ENCODE measurements at places on chromosomes 12 and 14.

DNA sequence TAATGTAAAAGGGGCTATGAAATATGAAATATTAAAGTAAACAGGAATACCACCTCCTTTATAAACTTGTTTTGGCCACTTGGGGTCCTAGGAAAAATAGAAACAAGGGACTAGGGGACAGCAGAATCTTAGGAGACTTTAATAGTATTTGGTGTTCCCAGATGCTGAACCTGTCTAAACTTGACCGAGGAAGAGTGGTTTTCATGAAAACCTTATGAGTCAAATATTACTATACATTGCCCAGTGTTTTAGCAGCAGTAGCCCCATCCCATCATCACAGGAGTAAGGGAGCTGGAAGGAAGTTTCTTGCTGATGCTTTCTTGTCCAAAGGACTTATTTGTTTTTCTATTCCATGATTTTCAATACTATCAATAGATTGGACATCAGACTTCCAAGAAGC, 177.5 kb upstream of the CAND1 start:
- DNase-seq = no peak

- no peak for DNase-seq
These were observed 1.5 kb downstream of the INF2 start for GRCh38 chr14:104690861-104691455.

DNA sequence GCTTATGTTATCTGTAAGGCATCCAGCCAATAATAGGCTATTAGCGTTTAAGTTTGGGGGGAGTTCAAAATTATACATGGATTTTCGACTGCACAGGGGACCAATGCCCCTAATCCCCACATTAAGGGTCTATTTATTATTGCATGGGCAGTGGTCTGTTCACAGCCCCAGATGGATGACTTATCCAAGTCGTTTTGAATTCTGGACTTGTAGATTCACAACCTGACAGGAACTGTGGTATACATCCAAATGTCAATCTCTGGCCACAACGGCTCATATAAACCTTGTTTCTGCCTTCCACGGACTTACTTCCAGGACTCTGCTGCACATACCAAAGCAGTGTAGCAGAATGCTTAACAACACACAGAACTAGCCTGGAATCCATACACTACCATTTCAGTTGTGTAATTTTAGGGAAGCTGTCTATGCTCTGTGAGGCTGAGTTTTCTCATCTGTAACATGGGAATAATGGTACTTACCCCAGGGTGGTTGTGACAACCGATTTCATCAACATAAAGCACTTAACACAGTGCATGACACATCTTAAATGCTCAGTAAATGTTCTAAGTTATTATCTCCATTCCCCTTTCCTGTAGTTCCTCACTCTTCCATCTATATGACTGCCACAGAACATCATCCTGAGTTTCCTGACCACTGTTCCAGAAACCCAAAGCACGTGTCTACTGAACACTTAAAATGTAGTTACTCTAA, 3.7 kb downstream of the DDX24 start:
- no peak for DNase-seq

DNA sequence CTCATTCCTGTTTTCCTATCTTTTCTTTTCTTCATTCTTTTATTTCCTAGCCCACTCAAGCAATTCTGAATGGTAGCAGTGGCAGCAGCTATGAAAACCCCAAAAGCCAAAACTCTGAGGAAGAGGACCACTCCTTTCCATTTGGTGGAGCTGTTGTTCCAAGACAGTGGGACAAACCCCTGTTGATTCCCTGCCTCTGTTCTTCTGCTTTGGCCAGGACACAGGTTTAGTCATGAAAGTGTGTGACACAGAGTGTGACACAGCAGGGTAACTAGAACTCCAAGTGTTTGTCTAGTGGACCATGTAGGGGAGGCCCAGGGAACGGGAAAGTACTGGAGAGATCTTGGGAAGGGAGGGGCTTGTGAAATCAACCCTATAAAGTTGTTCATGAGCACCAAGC, 71.1 kb downstream of the PTCSC3 start:
- DNase-seq = no peak

- DNase-seq = no peak
These were observed 659 bp upstream of the FOXJ2 start for GRCh38 chr12:8031872-8032241.

DNA sequence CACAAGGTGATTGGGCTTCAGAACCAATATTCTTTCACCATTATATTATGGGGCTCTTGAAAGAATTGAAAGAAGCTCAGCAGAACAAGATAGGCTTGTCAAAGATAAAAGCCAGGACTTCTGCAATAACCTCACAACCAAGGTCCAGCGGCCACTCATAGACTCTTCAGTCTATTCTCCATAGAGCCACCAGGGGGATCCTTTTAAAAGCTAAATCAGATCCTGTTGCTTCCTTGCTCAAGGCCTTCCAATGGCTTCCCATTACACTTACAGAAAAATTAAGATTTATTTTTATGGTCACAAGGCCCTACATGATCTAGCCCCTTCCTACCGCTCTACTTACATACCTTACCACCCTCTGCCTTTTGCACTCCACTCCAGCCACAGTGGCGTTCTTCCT, 169.6 kb downstream of the C12orf42 start:
- no peak for DNase-seq

DNA sequence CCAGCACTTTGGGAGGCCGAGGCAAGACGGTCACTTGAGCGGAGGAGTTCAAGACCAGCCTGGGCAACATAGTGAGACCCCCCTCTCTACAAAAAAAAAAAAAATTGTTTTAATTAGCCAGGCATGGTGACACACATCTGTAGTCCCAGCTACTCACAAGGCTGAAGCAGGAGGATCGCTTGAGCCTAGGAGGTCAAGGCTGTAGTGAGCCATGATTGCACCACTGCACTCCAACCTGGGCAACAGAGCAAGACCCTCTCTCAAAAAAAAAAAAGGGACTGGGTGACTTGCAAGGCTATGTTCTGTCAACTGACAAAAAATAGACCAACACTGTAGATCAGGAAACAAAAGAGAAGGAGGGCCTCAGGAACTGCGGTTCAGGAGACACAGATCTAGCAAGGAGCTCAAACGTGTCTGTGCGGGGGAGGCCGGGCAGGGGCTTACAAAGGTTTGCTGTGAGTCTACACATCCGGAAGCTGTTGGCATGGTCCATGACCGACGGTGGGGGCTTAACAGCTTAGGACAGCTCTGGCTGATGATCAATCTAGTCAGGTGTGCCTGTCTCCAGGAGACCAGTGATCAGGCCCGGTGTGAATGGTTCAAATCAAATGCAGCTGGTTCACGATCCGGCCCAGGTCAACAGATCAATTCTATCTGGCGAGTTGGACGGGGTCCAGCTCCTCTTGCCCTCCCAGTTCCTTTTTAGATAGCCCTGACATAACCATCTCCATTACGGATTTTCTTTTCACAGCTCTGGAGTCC, 31.7 kb upstream of the INF2 start:
- no peak for DNase-seq

DNA sequence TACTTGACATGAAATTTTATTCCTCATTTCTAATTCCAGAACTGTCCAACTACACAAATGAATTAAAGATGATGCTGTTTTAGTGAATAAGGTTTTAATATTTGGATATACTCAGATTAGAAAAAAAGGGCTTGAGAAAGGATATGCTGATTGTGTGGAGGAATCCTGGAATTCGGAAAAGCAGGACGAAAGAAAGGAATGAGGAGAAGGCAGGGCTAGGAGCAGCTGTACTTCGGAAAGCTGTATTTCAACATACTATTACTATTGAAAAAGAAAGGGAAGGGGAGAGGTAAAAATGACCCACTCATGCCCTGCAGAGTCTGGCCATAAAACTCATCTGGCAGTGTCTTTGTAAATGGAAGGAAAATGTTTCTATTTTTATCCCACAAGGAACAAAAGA, 63.1 kb upstream of the PLBD1 start:
- DNase-seq = no peak

DNA sequence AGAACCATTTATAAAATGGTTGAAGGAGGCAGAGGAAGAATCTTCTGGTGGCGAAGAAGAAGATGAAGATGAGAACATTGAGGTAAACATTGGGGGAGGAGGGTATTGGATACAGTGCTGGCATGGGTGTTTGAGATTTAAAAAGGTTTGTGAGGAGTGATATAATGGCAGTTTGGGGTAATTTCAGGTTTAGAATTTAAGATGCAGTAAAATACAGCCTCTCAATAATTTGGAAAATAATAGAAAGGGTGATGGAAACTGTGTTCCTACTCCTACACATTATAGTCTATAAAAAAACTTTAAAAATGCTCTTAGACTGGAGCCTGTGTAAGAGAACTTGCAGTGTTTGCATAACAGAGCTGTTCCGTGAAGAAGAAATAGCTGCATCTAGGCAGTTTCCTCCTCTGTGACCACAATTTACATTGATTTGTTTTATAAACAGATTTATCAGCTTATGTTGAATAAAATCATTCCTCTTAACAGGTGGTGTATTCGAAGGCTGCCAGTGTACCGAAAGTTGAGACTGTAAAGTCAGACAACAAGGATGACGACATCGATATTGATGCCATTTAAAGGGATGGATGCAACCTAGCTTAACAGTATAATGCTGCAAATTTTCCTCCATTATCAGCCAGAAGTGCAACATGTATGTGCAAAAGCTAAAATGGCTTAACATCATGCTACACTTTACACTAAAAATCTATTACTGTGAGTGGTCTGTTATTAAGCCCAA, 6.6 kb downstream of the EIF5 start:
- no peak for DNase-seq

GRCh38 chr14:22896760-22897159, 13.7 kb downstream of the REM2 start:
- DNase-seq = no peak
